ENCODE measurements at places on chromosomes 2 and 18.

DNA sequence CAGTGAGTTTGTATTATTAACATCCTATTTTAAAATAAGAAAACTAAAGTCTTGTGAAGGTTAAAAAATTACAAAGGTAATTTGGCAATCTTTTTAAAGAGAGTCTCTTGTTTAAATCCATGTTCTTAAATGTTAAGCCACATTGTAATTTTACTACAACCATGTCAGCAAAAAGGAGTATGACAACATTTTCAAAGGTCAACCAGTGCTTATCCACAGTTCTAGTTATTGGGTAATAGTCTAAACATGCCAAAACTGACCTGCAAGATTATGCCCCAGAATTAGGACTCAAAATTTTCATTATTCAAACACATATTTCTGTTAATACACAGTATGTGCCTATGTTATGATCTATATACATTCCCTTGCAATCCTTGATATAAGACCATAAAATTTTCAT, 1312.6 kb upstream of the CHAC2 start:
- no peak for DNase-seq

DNA sequence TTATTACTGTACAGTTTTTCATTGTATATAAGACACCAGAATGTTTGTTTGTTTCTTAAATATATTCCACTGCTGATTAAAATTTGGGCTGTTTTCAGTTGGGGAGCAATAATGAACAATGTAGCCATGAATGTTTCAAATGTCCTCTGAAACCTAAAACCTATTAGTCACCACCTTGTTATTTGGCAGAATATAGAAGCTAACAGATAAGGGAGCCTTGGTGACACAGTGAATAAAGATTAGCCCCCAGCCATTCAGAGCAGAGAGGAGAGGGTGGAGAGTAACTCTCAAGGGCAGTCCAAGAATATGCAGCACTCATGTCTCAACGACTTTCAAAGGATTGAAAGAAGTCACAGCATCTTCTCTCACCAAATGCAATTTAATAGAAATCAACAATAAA, 43.1 kb upstream of the ATP8B1 start:
- DNase-seq = no peak

DNA sequence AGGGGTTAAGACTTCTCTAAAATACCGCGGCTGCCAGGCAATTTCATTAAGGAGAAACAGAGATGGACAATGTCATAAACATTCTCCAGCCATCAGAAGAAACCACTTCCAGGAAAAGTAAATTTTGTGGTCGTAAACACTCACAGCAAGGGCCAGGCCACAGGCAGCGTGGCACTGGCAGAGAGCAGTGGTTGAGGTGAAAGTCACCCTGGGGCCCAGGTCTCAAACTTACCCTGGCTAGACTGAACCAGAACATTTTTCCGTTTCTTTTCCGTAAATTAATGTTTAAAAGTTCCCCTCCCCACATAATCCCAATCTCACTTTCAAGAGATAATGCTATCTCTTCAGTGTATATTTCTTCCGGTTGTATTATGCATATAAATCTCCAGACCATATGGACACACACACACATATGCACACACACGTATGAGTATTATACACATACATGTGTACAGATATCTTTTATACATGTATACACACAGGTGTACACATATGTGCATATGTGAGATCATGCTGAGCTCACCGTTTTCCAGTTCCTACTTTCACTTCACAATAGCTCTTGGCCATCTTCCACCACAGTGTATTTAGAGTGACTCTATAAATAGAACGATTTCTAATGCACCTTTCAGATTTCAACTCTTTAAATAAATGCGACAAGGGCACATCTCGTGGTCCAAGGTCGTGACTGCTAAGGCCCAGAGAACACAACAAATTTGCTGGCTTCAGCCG, 90.1 kb downstream of the MALT1 start:
- DNase-seq = no peak

DNA sequence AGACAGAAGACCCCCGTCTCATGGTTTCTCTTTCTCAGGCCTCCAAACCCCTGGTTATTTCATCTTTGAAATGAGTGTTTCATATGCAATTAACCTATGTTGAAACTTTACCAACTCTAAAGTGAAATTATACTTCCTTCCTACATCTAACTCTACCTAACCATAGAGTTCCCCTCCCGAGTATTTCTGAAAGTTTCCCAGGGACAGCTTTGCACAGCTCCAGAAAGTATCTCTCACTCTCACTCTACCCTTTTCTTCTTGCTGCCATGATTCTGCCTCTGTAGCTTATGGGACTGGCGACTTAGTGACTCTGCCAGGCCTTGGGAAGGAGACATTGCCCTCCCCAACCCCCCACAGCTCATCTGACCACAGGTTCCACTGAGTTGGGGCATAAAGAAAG, 107.9 kb downstream of the B3GNT2 start:
- no peak for DNase-seq

GRCh38 chr2:165618806-165619205, 149.3 kb downstream of the CSRNP3 start:
- no peak for DNase-seq

DNA sequence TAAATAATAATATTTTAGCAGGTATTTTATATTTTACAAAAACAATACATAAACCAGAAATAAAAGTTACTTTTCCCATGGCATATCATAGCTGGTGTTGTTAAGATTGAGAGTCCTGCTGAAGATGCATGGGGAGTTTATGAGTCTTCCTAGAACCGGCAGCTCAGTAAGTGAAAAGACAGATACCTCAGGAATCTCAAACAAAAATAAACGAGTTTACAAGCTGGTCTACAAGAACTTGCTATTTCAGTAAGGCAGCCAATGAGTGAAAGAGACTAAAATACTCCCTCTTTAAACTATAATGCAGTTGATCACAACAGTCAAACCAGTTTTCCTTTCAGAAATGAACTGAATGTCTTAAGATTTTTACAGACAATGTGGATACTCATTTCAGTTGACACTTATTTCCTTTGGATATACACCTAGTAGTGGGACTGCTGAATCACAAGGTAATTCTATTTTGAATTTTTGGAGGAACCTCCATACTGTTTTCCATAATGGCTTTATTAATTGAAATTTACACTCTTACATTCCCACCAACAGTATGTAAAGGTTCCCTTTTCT, 8.9 kb downstream of the GAREM1 start:
- DNase-seq = no peak

DNA sequence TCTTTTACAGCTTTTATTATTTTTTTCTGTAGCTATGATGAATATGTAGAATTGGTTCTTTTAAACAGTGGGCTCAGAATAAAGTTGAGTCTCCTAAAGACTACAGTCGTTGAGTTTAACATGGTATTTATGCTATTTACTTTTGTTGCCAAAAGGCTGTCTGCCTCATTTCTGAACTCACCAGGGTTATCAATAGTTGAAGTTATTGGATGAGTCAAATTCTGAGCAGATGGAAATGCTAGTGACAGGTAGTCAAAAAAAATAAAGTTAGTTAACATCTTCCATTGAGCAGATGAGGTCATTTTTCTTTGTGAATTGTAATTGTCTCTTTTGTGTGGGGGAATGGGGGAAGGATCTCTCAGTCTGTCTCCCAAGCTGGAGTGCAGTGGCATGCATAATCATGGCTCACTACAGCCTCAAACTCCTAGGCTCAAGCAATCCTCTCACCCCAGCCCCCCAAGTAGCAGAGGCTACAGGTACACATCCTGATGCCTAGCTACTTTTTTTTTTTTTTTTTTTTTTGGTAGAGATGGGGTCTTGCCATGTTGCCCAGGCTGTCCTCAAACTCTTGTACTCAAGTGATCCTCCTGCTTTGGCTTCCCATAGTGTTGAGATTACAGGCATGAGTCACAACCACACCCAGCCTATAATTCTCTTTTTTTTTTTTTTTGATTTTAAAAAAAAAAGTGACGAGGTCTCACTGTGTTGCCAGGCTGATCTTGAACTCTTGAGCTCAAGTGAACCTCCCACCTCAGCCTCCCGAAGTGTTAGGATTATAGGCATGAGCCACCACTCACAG, 8.9 kb downstream of the PAPOLG start:
- DNase-seq = no peak

DNA sequence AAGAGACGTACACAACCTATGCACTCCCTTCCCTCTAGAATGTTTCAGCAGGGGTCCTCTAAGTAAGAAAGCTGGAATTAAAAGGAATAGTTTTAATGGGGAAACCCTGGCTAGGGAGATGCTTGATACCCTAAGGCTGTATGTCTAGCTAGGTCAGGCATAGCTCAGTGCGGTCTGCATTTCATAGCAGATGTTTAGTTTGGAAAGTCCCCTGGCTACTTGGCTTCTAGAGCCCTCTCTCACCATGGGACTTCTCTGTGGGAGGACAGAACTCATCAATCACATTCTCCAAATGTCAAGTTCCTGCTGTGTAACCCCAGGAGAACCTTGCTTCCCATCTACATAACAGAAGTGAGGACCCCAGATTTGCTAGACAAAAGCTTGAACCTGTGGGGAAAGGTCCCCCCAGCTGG, 24.1 kb upstream of the ANXA4 start:
- no peak for DNase-seq

GRCh38 chr2:145484448-145485097, 964.7 kb upstream of the ZEB2 start:
- DNase-seq = no peak

GRCh38 chr18:29234751-29235150, 1057.8 kb upstream of the CDH2 start:
- no peak for DNase-seq

- DNase-seq = no peak
These were observed 16.1 kb upstream of the ADI1 start for GRCh38 chr2:3535467-3535793.

DNA sequence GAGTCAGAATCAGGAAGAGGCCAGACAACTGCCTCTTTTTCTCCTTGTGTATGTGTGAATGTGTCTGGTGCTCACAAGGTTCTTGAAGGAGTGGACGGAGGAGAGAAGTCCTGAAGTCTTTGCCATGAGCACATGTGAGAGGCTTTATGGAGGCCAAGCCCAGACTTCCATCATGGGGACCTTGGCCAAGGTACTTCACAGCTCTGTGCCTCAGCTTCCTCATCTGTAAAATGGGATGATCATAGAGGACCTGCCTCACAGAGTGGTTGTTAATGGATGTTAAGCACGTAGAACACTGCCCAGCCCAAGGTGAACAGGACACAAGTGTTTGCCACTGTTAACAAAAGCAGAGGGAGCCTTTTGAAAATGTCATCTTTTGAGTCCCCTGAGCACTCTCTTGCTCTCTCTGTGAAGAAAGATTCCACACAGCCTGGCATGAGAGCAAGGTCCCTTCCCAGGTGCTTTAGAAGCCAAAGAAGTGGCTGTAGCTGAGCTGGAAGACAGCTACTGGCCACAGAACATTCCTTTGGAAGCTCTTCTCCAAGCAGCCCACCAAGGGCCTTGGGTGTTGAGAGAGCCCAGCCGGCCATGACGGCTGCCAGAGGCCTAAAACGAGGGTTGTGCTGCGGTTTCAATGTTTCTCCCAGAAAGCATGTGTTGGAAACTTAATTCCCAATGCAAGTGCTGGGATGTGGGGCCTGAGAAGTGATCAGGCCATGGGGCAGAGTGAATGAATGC, 41.8 kb upstream of the ASPRV1 start:
- DNase-seq = no peak

GRCh38 chr2:99615247-99615771, 125.5 kb upstream of the REV1 start:
- DNase-seq = no peak

- DNase-seq = no peak
These were observed 32.4 kb downstream of the ASB1 start for GRCh38 chr2:238459081-238459629.

GRCh38 chr2:88190808-88191721, 20.9 kb downstream of the THNSL2 start:
- no peak for DNase-seq

DNA sequence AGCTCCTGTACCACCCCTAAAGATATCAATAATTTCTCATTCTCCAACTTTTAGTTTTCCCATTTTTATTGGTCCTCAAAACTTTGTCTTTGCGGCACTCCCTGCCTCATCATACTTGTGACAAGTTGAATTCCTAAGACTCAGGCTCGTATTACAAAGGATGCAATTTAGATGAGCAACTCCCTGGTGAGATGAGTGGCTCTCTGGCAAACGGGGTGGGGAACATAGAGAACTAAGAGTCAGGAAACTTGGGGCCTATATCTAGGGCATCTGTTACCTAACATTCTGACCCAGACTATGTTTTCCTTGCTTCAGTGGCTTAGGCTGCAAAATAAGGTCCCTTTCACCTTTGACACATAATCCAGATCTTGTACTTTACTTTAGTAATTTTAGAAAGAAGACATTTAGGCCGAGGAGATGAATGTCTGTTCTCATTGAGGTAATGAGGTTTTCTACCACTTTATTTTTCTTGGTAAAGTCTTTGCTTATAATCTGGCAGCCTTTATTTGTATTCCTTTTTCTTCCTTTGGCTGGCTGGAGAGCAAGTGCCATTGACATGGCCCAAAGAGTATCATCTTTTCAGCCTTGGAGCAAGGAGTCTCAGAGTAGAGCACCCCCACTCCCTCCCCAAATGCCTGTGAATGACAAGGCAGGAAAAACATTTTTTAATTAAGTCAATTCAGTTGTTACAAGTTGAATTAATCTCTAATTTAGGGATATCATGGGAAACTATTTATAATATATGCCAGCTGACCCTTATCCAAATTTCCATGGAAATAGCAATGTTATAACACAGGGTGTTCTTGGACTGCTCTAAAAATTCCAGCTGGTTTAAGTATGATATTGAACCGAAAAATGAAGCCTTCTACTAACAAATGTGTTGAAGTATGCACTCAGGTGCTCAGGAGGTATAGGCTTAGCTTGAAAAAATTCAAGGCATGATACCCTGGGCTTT, 15.2 kb downstream of the TSPYL6 start:
- DNase-seq = no peak

DNA sequence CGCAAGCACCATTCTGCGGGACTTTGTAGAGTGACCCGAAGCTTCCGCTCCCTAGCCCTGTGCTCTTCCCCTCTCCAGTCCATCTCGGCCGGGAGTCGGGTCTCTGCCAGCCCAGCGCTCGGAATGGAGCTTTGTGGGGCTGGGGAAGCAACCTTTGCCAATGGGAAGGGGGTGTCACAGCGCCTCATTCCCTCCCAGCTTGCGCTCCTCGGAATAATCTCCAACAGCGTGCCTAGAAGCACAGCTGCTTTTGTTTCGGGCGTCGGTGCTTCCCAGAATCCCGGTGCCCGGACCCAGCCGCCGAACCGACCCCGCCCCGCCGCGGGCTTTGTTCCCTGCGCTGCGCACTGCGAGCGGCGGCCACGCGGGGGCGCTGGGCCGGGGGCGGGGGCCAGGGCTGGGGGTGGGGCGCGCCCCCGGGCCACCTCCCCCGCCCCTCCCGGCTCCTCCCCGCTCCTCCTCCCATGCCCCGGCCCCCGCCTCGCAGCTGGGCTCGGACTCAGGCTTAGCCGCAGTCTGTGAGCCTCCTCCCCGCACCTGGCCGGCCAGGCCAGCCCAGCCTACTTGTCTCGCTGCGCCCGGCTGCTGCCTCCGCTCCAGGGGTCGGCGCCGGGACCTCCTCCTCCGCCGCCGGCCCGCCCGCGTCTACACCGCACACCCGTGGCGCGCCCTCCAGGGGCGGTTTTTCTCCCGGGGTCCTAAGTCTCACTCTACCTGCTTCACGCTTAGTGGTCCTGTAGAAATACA, 77.7 kb upstream of the SMAD2 start:
- peak; percentile 43 for DNase-seq

DNA sequence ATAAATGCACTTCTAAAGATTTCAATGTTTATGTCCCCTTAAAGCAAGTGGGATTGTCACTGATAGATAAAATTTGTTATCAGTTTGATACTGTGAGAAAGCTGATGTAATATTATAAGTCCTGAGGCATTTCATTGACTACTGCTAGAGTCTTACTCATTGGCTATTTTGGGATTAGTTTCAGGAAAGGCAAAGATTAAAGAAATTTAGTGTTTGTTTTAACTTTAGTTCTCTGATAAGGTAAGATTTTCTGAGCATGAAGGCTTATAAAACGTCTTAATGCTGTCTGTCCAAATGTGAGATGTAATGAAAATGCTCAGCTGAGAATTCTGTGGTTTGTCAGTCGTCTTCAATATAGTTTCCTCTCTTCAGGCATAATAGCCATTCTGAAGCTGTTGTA, 886.4 kb upstream of the CDH2 start:
- no peak for DNase-seq
